Camera-type eye (tissue), 1 donor: ENCODE measurements at places on chromosomes 11 and 22. TPM values are rescaled to one million over a fixed set of nuclear protein-coding genes. Genes with fewer than 3 reads are reported as not detected.

CCDC82 gene
- total RNA-seq = 85.0 TPM

P4HA3 gene
- total RNA-seq = 4.3 TPM

KIRREL3 gene
- 9.6 TPM for total RNA-seq

ACO2 gene
- 88.2 TPM for total RNA-seq

C1QTNF4 gene
- total RNA-seq = 18.5 TPM

GPHA2 gene
- total RNA-seq = not detected

H19 gene
- total RNA-seq = 3,111 TPM
